ENCODE measurements at places on chromosomes 6 and 20. TPM values are rescaled to one million over a fixed set of nuclear protein-coding genes. Genes with fewer than 3 reads are reported as not detected.
A peak's percentile ranks its signal among the peaks of the same experiment; 100 is the strongest.

GRCh38 chr6:16511723-16512489 lies 249.4 kb downstream of the ATXN1 start:
- no peak overlapping the region for H3K4me3 ChIP-seq
- H3K27me3 ChIP-seq = peaks cover 3% of the 10 kb centered on the region
- peaks cover 13% of the 10 kb centered on the region for H3K36me3 ChIP-seq
- 0 out of 2 replicates have a peak overlapping the region, but pooled peaks have one; percentile 17 for H3K27ac ChIP-seq
- peaks cover 38% of the 10 kb centered on the region for H3K4me1 ChIP-seq
- no peak for DNase-seq

The DUSP15 gene
- not detected for total RNA-seq

The IPCEF1 gene
- total RNA-seq = 0.31 TPM

DNA sequence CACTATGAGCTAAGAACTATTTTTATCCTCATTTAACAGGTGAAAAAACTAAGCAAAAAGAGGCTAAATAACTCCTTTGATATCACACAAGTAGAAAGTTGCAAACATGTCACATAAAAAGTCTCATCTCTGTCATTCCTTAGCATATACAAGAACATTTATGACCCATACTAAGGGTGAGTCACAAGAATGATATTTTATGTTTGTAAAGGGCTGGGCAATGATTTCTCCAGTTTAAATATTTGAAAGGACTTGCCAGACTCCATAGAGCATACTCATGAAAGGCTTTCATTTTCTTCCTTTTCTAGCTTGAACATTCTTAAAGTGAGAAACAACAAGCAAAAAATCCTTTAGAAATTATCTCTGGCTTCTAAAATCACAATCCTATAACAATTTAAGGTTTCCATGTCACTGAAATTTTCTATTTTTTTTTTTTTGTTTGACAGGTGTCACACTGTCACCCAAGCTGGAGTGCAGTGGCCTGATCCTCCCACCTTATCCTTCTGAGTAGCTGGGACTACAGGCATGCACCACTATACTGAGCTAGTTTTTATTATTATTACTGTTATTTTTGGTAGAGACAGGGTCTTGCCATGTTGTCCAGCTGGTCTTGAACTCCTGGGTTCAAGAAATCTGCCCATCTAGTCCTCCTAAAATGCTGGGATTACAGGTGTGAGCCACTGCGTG lies 338.0 kb upstream of the KHDRBS2 start:
- no peak for DNase-seq
- H3K4me1 ChIP-seq = no peaks in the 10 kb centered on the region
- no peak overlapping the region for H3K27ac ChIP-seq
- H3K27me3 ChIP-seq = no peaks in the 10 kb centered on the region
- no peaks in the 10 kb centered on the region for H3K36me3 ChIP-seq
- no peak overlapping the region for H3K4me3 ChIP-seq

The DZANK1 gene
- total RNA-seq = 1.1 TPM

GRCh38 chr6:157806131-157806855 lies 16.8 kb upstream of the SNX9 start:
- H3K27me3 ChIP-seq = no peaks in the 10 kb centered on the region
- no peak overlapping the region for H3K4me3 ChIP-seq
- H3K36me3 ChIP-seq = peaks cover 9% of the 10 kb centered on the region
- H3K27ac ChIP-seq = peak overlapping the region; percentile 81
- DNase-seq = peak; percentile 24

The LIME1 gene
- 5.9 TPM for total RNA-seq

GRCh38 chr20:59441306-59441705 lies 140.9 kb downstream of the EDN3 start:
- H3K27ac ChIP-seq = no peak overlapping the region
- no peaks in the 10 kb centered on the region for H3K36me3 ChIP-seq
- no peak for DNase-seq
- H3K4me1 ChIP-seq = no peaks in the 10 kb centered on the region
- H3K4me3 ChIP-seq = no peak overlapping the region

The BIRC7 gene
- not detected for total RNA-seq

- peaks cover 12% of the 10 kb centered on the region for H3K4me1 ChIP-seq
- peaks cover 2% of the 10 kb centered on the region for H3K27me3 ChIP-seq
- H3K4me3 ChIP-seq = no peak overlapping the region
- no peak for DNase-seq
- H3K27ac ChIP-seq = no peak overlapping the region
- no peaks in the 10 kb centered on the region for H3K36me3 ChIP-seq
These were observed 20.5 kb upstream of the SIM1 start for GRCh38 chr6:100485268-100485667.

DNA sequence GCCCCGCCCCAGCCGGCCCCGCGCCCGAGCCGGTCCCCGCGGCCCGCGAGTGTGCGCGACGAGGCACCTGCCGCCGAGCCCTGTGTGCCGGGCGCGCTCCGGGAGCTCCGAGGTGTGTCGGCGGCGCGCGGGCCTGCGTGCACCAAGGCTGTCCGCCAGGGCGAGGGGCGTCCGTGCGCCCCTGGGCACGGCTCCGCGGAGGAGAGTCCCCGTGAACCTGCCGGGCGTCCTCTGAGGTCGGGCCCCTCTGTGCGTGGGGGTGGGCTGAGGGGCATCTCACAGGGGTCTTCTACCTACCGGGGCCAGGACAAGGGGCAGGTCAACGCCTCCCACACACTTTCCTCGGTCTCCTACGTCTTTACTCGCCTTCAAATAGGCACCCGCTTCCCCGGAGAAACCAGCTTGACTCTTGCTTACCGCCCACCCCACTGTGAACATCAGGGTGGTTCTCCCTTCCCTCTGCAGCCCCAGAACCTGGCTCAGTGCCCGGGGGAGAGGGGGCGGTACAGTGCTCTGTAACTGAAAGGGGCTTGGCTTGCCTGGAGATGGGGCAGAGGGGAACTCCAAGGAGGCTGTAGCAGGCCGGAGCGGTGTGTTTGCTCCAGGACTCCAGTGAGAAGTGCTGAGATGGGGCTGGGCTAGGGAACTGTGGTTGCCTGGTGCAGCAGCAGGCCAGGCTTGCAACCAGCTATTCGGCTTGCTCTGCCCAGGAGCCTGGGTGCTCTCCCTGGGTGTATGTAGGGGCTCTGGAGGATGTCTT lies at the start of gene SAMD10:
SAMD10 (minus strand) TSS at position 86 of the 760 bp plus-strand sequence. CDS start 175 bp downstream, outside the sequence.
- peak within 1 kb of the TSS; percentile 61 for H3K27ac ChIP-seq
- no peak for DNase-seq
- peaks cover 46% of the 10 kb centered on the region for H3K4me1 ChIP-seq
- no peaks in the 10 kb centered on the region for H3K27me3 ChIP-seq
- H3K36me3 ChIP-seq = peaks cover 21% of the 10 kb centered on the region

DNA sequence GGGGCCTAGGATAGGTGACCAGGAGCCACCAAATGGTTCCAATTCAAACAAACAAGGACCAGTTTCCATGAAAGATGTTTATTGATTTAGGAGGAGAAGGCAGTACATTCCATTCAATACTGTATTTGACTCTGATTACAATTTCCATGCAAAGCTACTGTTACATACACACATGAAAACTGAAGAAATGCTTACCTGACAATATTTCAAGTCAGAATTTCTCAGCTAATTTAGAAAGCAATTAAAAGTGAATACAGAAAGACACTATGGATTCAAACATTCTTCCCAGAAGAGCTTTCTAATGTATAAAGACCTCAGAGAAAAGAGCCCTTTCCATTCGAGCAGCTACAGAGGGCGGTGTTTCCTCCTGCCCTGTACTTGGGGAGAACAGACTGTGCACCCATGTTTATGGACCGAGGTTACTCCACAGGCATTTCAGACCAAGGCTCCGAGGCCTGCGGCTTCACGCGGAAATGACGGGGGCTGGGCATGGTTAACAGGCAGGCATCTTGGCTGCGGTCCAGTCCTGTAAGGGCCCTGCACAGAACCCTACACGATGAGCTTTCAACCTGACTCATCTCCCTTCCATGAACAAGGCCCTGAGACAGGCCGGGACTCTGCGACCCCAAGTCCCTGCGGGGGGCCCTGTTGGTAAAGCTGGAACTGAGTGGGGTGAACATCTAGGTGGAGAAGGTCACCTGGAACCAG lies 25.7 kb upstream of the TCFL5 start:
- peaks cover 23% of the 10 kb centered on the region for H3K4me1 ChIP-seq
- H3K36me3 ChIP-seq = peaks cover 27% of the 10 kb centered on the region
- DNase-seq = peak; percentile 84
- no peak overlapping the region for H3K4me3 ChIP-seq
- peaks cover 7% of the 10 kb centered on the region for H3K27me3 ChIP-seq
- peak overlapping the region; percentile 86 for H3K27ac ChIP-seq

GRCh38 chr6:28137505-28137981 lies 4.1 kb upstream of the ZKSCAN8 start:
- H3K27ac ChIP-seq = peak overlapping the region; percentile 95
- H3K36me3 ChIP-seq = peaks cover 8% of the 10 kb centered on the region
- no peak for DNase-seq
- H3K4me3 ChIP-seq = peak overlapping the region; percentile 95
- H3K4me1 ChIP-seq = peaks cover 54% of the 10 kb centered on the region
- no peaks in the 10 kb centered on the region for H3K27me3 ChIP-seq

DNA sequence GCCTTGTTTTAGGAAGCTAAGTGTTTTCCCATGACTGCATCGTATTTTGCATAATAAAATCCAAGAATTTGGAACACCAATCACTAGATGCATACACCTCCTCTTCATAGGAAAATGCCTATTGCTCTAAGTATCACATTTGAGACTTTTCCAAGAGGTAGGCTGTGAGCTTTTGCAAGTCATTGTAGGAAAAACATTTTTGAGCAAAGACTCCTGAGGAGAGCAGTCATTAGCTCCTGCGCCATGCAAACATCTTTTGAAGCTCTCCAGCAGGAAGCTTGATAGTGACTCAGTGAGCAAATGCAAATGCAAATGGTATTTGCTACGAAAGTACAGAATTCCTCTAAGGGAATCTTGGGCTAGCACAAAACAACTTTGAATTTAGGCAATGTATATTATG lies 750.4 kb downstream of the QKI start:
- no peak overlapping the region for H3K4me3 ChIP-seq
- no peak for DNase-seq
- peaks cover 5% of the 10 kb centered on the region for H3K36me3 ChIP-seq
- H3K27ac ChIP-seq = no peak overlapping the region

The RBM24 gene
- total RNA-seq = 29.6 TPM

The PMEPA1 gene
- total RNA-seq = 6.0 TPM

- H3K27ac ChIP-seq = no peak overlapping the region
- H3K36me3 ChIP-seq = peaks cover 14% of the 10 kb centered on the region
- DNase-seq = no peak
- H3K27me3 ChIP-seq = no peaks in the 10 kb centered on the region
- H3K4me3 ChIP-seq = no peak overlapping the region
These were observed 25.8 kb downstream of the BCAS4 start for GRCh38 chr20:50820515-50821256.

DNA sequence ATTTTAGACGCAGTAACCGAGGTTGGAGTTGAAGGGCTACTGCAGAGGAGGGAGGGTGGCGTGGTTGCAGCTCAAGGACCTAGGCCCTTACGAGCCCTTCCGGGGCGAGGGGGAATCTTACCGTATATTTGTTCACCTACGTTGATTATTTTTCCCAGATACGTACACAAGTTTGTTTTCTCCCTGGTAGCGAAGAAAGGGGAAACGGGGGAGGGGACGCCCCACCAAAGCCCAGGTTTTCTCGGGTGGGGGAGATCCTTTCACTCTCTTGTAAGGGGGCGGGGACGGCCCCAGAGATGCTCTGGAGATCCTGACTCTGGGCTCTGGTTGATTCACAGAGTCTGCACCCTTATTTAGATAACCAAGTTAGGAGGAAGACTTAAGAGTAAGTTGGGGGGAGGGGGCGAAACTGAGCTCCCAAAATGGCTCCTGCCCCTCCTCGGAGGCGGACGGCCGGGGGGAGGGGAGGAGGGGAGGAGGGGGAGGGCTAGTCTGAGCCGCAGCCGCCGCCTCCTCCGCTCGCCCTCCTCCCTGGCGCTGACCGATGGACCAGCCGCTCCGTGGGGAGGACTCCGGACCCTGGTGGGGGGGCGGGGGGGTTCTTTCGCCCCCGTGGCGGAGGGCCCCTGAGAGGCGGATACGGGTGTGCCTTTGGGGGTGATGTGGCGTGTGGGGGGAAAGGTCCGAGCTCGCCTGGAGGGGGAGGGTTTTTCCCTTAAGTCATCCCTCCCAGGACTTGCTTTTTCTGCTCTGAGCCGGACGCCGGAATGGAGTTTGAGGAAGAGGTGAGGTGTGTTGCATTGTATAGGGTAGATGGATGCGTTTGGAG lies 2.2 kb downstream of the BRD2 start:
- peak overlapping the region; percentile 93 for H3K4me3 ChIP-seq
- peaks cover 44% of the 10 kb centered on the region for H3K36me3 ChIP-seq
- peak overlapping the region; percentile 99 for H3K27ac ChIP-seq
- DNase-seq = peak; percentile 78

DNA sequence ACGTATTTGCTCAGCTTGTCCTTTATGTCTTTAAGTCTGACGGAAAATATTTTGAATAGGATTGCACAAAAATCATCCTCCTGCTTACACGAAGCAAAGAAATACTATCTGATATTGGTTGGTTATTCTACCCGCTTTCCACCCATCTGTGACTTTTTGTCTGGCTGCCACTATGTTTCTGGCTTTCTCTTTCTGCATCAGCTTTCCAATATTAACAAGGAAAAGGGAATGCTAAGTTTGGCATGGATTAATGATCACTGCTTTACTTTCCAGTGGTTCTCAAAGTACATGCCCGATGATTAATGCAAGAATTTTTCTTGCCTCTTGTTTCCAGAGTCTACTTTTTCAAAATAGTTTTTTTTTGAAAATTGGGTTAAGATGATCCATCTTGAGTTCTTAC lies 57.0 kb downstream of the RNF144B start:
- H3K27ac ChIP-seq = no peak overlapping the region
- no peak for DNase-seq
- H3K36me3 ChIP-seq = no peaks in the 10 kb centered on the region
- H3K27me3 ChIP-seq = no peaks in the 10 kb centered on the region

The ID4 gene
- 8.3 TPM for total RNA-seq

DNA sequence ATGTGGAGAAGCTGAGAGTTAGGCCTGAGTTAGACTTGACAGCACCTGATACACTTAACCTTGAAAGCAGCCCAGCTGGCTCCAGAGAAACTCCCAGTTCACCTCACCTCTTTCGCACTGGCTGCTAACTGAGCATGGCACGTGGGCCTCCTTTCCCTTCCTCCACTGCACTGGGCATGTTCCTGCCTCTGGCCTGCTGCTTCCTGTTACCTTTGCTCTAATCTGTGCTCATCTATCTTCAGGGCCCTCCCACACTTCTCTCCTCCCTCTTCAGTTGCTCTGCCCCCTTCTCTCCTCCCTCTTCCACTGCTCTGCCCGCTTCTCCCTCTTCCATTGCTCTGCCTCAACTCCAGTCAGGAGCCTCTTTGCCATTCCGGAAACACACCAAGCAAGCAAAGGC lies 13.7 kb upstream of the UBE2V1 start:
- no peak overlapping the region for H3K27ac ChIP-seq
- peaks cover 9% of the 10 kb centered on the region for H3K27me3 ChIP-seq
- no peak for DNase-seq
- H3K36me3 ChIP-seq = peaks cover 66% of the 10 kb centered on the region
- H3K4me1 ChIP-seq = peaks cover 37% of the 10 kb centered on the region

The SLC17A1 gene
- not detected for total RNA-seq

The PRPH2 gene
- 1.8 TPM for total RNA-seq

GRCh38 chr6:165662749-165663376 lies at the start of gene PDE10A:
TSS of gene PDE10A (minus strand) at chr6:165663241. CDS start at chr6:165662811, 430 bp downstream.
- no peaks in the 10 kb centered on the region for H3K4me1 ChIP-seq
- H3K27me3 ChIP-seq = peaks cover 10% of the 10 kb centered on the region
- peaks cover 5% of the 10 kb centered on the region for H3K36me3 ChIP-seq
- no peak within 1 kb of the TSS for H3K4me3 ChIP-seq
- H3K27ac ChIP-seq = no peak within 1 kb of the TSS

All from HFFc6 (cell line).